ENCODE measurements at places on chromosomes 5 and 9. TPM values are rescaled to one million over a fixed set of nuclear protein-coding genes. Genes with fewer than 3 reads are reported as not detected.
A peak's percentile ranks its signal among the peaks of the same experiment; 100 is the strongest.

- no peak for DNase-seq
These were observed 15.6 kb upstream of the DAB2 start for GRCh38 chr5:39440192-39440957.

- no peak for DNase-seq
These were observed 115.6 kb downstream of the PDE8B start for GRCh38 chr5:77325921-77326541.

The MRNIP gene
- total RNA-seq = 23.0 TPM

DNA sequence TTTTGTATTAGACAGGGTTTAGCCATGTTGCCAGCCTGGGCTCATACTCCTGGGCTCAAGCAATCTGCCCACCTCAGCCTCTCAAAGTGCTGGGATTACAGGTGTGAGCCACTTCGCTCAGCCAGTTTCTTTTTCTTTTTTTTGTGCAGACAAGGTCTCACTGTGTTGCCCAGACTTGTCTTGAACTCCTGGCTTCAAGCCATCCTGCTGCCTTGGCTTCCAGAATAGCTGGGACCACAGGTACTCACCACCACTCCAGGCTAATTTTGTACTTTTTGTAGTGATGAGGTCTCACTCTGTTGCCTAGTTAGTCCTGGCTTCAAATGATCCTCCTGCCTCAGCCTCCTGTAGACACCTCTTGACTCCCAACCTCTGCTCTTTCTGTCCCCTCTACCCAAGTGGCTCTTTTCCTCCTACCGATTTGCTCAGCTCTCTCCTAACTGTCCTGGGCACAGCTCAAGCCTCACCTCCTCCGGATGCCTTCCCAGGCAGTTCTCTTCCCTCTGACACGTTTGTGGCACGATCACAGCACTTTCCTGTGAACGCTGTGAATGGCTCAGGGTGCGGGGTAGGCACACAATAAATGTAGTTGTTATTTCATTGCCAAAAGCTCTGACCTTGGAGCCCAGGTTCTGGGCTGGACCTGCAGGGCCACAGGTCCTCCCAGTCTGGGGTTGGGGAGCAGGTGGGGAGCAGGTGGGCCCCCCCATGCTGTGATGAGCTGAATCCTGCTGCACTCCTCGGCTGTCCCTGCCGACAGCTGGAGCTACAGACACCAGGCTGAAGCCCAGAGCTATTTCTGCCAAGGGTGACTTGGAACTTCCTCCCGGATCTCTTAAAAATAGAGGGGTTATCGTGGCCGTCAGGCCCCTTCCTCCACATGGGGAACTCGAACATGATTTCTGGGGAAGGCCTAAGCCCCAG is 23.9 kb downstream of the GFI1B start:
- no peak for DNase-seq

DNA sequence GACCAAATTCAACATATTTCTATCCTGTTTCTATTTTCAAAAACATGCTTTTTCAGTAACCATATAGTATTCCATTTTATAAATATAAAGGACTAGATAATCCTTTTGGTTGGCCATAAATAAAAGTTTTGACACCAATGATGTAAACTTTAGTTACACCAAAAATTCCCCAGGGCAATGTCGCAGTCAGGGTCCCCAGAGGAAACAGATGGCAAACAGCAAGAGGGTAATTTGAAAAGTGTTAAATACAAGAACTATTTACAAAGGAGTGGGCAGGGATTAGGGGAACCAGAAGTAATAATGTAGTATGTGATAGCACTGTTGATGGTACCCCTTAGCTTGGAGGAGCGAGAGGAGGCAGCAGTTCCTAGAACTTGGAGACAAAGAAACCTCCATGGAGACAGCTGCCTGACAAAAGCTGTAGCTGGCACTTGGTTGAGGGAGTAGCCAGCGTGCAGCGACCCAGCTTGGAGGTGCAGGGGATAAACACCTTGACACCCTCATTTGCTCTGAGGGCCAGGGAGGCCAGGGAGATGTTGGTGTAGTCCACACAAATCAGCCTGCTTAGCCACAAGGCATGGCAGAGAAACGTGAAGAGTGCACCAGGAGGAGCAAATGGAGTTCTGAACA is 18.3 kb upstream of the MSANTD3 start:
- no peak for DNase-seq

The ADAMTS12 gene
- 10.1 TPM for total RNA-seq

The HBEGF gene
- total RNA-seq = 9.5 TPM

DNA sequence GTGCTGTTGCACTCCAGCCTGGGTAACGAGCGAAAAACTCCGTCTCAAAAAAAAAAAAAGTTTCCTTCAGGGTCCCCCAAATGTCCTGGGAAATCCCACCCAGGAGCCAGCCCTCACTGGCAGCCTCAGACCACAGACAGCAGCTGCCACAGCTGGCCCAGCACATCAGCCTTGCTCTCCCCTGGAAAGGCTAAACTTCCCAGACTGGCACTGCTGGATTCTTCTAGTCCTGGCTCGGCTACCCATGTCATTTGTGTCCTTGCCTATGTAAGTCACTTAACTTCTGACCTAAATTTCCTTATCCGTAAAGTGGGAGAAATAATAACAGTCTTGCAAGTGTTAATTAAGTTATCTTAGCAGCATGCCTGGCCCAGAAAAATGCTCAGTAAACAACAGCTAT is 8.6 kb upstream of the PRRC2B start:
- no peak for DNase-seq

DNA sequence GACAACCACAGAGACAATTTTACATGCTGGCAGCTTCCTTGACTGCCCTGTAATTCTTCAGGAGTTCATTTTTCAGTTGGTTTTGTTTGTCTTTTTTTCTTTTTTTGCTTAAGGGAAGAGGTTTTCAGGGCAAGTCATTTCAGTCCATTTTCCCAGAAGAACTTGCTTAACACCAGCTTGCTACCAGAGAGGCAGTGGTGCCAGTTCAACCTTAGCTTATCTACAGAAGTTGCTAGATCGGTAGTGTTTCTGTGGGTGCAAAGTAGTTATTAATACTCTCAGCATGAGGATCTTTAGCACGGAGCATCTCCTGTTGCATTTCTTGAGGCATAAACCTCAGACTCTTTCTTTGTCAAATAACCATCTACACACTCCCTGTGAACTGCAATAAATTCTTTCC is 1.1 kb downstream of the SPEF2 start:
- peak; percentile 42 for DNase-seq

- DNase-seq = peak; percentile 71
These were observed 2.9 kb downstream of the SPTAN1 start for GRCh38 chr9:128555180-128555721.

All from GM23248 (cell line).